A549 (cell line): ENCODE measurements at places on chromosomes 4 and X. TPM values are rescaled to one million over a fixed set of nuclear protein-coding genes. Genes with fewer than 3 reads are reported as not detected.

The SPANXC gene
- 0.39 to 0.55 TPM in 2 of 3 replicates, not detected in the other for polyA plus RNA-seq

DNA sequence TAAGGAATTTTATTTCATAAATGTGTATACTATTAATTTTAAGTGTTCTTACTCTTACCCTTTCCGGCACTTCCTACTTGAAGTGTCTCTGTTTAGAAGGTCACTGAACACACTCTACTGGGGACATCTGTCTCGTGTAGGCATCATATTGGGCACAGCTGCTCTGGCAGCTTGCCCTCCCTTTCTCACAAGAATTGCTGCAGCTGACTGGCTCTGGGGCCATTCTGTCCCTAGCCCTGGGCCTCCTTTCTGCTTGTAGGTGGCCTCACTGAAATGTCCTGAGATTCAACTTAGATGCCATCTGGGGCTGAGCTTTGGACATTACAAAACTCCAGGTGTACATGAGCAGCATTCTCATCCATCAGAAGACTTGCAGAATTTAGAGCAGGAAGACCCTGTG, 49.6 kb downstream of the SMAD1 start:
- no peak for DNase-seq

DNA sequence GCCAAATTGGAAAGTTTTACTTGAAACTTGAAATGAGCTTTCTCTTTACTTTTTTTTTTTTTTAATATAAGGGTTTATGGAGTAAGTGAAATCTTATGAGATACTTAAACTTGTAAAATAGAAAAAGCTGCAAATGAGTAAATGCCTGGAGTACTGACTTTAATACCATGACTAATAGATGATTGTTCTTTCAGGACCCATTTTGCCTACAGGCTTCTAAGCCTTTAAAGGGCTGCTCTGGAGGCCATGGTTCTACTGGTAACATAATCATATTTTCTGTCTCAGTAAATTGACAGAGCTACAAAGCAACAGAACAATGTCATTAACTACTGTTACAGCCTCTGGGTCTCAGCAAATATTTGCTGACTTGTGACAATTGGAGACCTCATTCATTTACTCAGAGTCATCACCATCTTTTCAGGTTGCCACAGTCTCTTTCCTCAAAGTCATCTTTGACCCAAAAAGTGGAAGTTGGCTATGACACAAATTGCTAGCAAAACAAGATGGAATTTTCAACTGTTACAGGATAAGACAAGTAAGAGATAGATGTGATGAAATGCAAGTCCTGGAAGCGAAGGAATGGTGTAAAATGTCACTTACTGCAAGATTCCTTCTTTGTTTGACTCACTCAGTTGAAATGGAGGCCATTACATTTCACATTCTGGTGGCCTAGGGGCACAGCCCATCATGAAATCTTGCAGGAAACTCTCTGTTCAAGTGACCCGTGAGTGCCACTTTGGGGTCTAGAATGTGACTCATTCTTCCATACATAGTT, 132.7 kb downstream of the BTC start:
- peak; percentile 73 for DNase-seq

The CLDN22 gene
- not detected in 3 replicates for polyA plus RNA-seq

GRCh38 chr4:82681754-82682153, 116.8 kb downstream of the SCD5 start:
- DNase-seq, result no peak

- no peak for DNase-seq
These were observed 7.9 kb upstream of the KLF3 start for GRCh38 chr4:38656111-38656510.

- DNase-seq, result no peak
These were observed 380.1 kb downstream of the GASK1B start for GRCh38 chr4:157792716-157793115.

DNA sequence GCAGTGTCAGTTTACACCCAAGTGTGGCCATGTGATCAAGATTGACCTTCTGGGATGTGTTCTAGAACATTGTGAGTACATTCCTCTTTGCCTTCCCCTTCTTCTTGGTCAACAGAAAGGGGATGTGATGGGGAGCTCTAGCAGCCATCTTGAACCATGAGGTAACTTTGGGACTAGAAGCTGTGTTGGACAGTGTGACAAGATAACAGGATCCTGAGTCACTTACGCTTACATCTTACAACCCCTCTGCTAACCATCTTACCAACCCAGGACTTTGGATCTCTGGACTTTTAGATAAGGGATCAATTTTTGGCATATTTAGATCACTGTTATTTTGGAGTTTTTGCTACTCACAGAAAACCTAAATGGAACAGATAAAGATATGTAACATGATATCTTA, 625.6 kb downstream of the BCOR start:
- DNase-seq, result no peak

DNA sequence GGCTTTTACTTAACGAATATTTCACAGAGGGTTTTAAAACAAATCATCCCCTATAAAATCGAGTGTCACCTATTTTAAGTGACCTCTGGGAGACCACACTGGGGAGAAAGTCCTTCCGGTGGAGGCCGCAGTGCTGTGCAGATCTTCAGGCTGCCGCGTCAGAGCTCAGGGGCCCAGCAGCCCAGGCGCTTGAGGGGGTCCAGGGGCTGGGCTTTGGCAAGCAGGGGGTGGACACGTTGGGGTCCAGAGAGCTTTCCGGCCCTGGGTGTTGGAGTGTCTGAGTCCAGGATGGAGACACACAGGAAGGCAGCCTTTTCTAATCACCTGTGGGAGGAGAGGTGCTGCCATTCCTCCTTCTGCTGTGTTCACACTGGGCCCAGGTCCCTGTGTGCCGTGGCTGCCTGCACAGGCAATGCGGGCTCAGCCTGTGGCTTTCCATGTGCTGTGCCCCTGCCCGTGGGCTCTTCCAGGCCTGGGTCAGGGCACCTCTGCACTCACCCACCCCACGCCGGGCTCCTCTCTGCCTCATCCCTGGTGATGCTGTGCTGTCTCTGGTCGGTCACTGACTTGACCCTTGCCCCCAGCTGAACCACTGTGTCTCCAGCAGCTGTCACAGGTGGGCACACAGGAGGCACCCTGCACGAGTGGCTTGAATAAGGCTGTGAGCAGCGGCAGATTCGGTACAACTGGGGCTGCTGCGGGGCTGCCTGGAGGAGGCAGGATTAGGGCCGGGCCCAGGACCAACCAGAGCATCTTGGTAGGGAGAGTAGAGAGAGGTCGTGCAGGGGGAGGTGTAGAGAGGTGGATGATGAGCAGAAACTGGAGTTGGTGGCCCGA, 10.0 kb downstream of the HTRA3 start:
- no peak for DNase-seq

The TEC gene
- polyA plus RNA-seq, result 1.4 to 1.9 TPM (median 1.6 TPM) in 3 replicates

GRCh38 chr4:168453146-168453545, 27.1 kb downstream of the DDX60L start:
- no peak for DNase-seq

GRCh38 chr4:154854362-154854761, 73.3 kb downstream of the RBM46 start:
- no peak for DNase-seq

The CTAG1B gene
- polyA plus RNA-seq, result not detected in 3 replicates

The LIMCH1 gene
- polyA plus RNA-seq, result 51.6 to 53.9 TPM (median 52.9 TPM) in 3 replicates

DNA sequence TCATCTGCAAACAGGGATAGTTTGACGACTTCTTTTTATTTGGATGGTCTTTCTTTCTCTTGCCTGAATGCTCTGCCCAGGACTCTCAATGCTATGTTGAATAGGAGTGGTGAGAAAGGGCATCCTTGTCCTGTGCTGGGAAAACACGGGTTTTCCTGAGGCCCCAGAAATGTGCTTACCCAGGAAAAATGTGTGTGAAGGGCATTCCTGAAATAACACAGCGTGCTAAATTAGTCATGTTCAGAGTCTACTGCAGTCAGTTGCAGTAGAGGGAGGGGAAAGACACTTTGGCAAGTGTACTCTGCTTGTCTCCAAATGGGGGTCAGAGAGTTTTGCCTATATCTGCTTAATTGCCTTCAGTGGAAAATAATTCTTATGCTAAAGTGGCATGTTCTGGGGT, 153.9 kb downstream of the CCNG2 start:
- no peak for DNase-seq

DNA sequence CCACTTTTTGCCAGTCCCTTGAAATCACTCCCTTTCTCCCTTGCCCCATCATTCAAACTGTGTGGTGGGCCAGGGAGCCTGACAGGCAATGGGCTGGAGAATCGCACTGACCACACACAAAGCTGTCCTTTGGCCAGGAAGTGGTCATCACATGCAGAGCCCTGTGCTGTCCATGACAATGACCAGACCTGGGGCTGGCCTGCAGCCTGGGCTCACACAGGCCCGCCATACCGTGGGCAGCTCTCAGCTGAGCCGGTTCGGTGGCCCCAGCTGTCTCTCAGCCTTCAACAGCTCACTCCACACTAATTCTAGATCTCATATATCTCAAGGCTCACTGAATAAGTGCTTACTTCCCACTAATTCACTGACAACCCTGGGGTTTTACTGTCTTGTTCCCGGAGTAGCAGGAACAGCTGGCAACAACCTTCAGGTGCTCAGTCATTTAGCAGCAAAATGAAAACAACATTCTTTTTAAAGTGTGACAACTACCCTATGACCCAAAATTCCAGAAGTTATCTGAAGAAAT, 48.0 kb downstream of the USP46 start:
- no peak for DNase-seq

DNA sequence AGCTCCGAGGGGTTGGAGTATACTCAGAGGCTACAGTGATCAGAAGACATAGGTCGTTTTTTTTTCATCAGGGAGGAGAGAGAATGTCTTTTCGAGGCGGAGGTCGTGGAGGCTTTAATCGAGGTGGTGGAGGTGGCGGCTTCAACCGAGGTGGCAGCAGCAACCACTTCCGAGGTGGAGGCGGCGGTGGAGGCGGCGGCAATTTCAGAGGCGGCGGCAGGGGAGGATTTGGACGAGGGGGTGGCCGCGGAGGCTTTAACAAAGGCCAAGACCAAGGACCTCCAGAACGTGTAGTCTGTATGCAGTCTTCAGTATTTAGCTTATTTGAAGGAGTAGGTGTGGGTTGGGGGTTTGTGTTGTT, 500 bp downstream of the GAR1 start:
- DNase-seq, result no peak

The SPANXN3 gene
- not detected in 3 replicates for polyA plus RNA-seq

The TMEM31 gene
- polyA plus RNA-seq, result not detected in 3 replicates

DNA sequence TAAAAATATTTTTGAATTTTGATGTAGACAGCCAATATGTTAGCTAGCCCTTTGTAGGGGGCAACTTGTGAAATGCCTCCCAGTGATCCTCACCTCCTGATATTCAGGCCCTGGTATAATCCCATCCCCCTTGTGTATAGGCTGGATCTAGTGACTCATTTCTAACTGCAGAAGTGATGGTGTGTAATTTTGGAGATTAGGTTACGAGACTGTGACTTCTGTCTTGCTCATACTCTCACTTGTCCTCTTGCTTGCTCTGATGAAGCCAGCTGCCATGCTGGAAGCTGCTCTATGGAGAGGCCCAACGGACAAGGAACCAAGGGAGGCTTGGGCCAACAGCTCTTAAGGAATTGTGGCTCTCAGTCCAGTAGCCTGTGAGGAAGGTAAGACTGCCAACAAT, 61.7 kb downstream of the GPR82 start:
- DNase-seq, result no peak

The STOX2 gene
- 2.2 to 2.7 TPM (median 2.5 TPM) in 3 replicates for polyA plus RNA-seq

GRCh38 chr4:117434424-117434823, 349.0 kb upstream of the TRAM1L1 start:
- no peak for DNase-seq

GRCh38 chr4:185093603-185094002, 49.5 kb upstream of the SLC25A4 start:
- DNase-seq, result no peak

GRCh38 chr4:141524116-141524515, 112.3 kb upstream of the IL15 start:
- DNase-seq, result no peak

- DNase-seq, result no peak
These were observed 331.2 kb downstream of the PAPSS1 start for GRCh38 chr4:107388736-107389274.

GRCh38 chrX:130645955-130646583, 244.3 kb downstream of the RBMX2 start:
- no peak for DNase-seq

- no peak for DNase-seq
These were observed 108.4 kb downstream of the GUCY2F start for GRCh38 chrX:109373468-109373867.

- DNase-seq, result no peak
These were observed 21.2 kb downstream of the NKX3-2 start for GRCh38 chr4:13523105-13523477.

The IRAK1 gene
- 177 to 191 TPM (median 179 TPM) in 3 replicates for polyA plus RNA-seq

The GRIA3 gene
- not detected in 3 replicates for polyA plus RNA-seq

DNA sequence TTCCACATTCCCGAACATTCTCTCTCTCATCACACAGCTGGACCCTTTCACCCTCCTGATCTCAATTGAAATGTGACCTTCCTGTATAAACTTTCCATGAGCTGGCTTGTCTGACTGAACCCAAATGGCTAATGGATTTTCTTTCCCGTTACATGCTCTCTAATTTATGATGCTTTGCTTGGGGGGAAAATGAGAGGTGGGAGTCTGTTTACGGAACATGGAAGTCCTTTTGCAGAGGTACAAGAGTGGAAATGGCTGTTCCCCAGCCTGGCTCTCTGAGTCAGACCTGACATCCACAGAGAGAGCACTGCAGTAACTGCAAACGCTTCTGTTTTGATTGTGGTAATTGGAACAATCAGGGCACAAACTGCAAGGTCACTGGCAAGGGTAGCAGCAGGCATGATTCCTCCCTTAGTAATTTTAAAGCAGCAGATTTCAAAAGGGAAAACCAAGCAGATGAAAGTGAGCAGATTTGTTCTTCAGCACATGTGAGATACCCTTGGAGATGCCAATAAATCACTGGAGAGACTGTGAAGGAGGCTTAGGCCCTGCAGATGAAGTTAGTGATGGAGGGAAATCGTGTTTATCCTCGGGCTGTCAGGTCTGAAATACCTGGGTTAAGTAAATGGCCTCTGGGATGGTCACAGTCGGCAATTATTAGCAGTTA, 83.9 kb downstream of the SNCA start:
- no peak for DNase-seq

The TSR2 gene
- polyA plus RNA-seq, result 53.7 to 60.4 TPM (median 57.9 TPM) in 3 replicates

- no peak for DNase-seq
These were observed 75.1 kb upstream of the TMEM164 start for GRCh38 chrX:109927663-109928273.

DNA sequence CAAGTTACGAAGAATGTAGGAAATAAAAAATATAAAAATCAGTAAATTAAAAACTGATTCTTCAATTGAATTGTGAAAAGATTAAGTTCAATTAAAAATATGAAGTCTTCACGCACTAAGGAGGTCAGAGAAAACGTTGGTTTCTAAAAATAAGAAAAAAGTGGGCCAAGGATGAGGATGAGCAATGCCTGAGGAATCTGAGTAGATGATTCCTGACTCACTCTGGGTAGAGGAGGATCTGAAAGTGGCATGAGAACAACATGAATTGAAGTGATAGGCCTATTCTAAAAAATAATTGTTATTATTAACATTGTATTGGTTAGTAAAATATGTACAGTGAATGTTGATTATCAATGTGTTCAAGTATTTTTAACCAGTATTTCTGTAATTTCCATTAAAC, 444.2 kb downstream of the GRIA2 start:
- DNase-seq, result no peak

DNA sequence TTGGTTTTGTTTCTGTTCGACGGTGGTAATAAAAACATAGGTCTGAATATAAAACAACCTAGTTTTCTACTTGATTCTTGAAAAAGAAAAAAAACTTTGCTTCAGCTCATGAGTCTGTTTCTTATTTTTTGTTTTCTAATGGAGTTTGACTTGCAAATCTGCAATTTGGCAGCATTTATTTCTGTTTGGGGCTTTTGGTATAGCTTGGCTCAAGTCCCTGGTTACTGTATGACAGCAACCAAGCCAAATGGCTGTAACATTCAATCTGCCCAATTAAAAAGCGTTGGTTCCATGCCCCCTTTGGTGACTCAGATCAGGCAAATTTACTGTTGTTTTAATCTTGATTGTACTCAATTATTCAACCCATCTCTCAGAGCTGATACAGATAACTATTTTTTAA, 263.4 kb downstream of the GRIA3 start:
- DNase-seq, result no peak

The CXorf49 gene
- not detected in 3 replicates for polyA plus RNA-seq
